SW480 (cell line): ENCODE measurements at places on chromosomes 4 and X.

DNA sequence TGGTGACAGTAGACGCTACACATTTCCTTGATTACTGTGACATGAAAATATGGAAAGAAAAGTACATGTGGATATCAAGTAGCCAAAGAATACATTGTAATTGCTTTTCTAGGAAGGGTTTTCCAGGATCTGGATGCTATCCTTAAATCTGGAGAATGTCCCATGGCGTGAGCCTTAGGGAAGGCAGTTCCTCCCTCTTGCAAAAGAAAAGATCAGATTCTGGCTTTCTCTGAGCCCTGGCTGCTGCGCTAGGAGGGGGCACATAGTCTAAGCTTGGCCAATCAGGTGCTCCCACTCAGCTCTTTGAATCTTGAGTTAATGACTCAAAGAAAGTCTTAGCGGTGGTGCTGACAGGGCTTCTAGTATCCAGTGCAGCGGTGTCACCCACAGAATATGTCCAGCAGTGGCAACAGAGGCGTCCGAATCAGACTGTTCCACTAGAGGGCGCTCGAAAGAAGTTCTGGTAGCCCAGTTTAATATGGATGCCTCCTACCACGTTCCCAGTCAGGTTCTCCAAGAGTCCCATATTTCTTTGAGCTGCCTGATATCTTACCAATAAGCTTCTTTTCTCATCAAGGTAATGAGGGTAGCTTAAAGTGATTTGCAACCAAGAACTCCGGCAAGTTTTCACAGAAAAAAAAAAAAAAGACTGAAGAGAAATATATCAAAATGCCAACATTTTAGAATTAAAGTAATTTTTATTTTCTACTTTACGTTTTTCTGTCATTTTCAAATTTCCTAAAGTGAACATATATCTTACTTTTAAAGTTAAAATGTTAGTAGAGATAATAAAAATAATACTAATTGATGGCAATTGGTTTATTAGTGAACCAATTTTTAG lies 213.4 kb upstream of the S100G start:
- peak; percentile 61 for DNase-seq

- DNase-seq, result no peak
Observed at GRCh38 chrX:85988353-85988752, 59.0 kb downstream of the CHM start.

DNA sequence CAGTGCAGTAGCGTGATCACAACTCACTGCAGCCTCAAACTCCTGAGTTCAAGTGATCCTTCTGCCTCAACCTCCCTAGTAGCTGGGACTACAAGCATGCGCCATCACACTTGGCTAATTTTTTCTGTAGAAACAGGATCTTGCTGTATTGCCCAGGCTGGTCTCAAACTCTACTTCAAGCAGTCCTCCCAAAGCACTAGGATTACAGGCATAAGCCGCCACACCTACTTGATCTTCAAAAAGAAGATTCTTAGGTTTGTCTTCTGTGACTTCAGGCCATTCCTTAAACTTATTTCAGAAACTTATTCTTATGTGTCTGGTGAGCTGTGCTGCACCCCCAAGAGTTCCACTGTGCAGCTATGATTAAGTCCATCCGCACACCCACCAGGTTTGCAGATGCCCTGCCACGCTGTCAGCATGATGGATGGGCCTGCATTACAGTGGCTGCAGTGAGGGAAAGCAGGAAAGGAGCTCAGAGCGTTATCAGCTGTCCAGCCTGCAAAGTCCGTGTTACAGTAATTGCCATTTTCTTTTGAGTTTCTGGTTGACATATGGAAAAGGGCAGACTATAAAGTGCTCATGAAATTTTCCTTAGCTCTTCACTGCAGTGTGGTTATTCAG lies 146.6 kb downstream of the AASDH start:
- DNase-seq, result no peak

DNA sequence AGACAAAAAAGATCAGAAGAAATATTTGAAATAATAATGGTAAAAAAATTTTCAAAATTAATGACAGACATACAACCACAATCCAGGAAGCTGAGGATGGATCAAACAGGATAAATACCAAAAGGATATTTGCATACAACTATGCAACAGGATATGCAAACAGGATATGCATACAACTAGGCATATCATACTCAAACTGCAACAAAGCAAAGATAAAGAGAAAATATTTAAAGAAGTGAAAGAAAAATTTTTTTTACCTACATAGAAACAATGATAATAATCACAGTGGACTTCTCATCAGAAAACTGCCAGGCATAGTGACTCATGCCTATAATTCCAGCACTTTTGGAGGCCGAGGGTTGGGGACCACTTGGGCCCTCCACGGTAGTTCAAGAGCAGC lies 11.3 kb upstream of the DHX15 start:
- no peak for DNase-seq

GRCh38 chr4:68732653-68733466 lies 62.4 kb upstream of the UGT2B15 start:
- no peak for DNase-seq

- DNase-seq, result no peak
Observed at GRCh38 chrX:40971736-40972135, 113.5 kb upstream of the USP9X start.

- DNase-seq, result no peak
Observed at GRCh38 chr4:153576443-153576774, 107.7 kb upstream of the TLR2 start.

DNA sequence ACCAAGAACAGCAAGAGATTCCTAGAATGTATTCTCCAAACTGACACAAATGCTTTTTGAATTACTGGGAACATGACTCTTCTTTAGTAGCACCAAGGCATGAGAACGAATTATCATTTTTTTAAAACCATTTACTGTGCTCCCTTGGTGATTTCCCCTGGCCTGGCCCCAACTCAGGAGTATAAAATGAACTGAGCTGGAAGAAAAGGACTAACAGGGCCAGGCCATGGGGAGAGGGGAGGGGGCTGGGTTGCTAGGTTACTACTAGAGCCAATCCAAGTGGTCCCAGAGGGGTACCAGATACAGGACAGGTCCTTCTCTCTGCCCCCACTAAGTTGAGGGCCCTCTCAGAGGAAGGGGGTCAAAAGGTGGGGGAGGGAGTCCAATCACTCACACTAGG lies 23.1 kb downstream of the SASH3 start:
- DNase-seq, result no peak

GRCh38 chrX:17654116-17654515 lies 83.2 kb upstream of the SCML1 start:
- no peak for DNase-seq

DNA sequence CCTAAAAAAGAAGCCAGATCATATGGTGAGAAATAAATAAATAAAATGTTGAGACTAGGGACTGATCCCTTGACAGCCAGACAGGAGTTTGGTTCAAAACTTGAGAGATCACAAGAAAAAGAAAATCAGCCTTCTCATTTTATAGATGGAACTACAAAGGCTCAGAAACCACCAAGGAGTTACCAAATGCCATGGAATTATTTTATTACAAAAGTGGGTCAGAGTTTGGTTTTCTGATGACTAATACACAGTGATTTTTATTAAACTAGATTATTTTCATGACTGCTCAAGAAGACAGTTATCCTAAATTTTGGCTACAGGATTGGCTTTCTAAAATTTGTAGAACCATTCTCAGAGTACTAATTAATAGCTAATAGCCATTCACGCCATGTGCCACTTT lies 6.2 kb downstream of the CXCL1 start:
- DNase-seq, result no peak

- no peak for DNase-seq
Observed at GRCh38 chr4:54942721-54943120, 182.7 kb downstream of the KDR start.

DNA sequence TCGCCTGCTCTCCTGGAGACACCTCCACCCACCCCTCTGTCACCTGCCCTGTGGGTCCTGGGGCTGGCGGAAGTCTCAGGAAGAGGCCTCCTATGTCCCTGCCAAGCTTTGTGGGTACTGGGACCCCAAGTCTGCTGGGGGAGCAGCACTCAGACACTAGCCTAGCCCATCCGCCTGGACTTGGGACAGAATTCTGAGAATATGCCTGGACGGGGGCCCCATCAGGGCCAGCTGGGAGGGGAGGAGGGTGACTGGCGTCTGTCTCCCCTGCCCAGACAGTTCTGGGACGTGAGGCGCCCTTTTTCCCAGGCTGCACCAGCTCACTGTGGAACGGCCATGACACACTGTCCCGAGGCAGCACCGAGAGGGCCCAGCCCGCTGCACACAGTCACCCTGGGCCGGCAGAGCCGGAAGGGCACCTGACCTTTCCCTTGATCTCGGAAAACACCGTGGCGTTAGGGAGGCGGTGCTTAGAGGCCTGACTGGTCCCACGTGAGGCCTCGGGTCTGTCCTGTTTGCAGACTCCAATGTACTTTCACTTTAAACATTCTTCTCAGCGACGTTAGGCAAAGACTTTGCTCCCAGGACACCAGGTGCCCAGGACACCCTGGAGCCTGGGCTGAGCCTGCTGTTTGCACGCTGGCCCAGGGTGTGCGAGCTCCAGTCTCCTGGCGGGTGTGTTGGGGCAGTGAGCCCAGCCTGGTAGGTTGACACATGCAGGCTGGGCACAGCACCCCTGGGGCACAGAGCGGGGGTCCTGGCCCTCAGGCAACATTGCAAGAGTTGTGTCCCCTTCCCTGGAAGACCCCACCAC lies 700 bp downstream of the SLC26A1 start:
- DNase-seq, result peak; percentile 80

DNA sequence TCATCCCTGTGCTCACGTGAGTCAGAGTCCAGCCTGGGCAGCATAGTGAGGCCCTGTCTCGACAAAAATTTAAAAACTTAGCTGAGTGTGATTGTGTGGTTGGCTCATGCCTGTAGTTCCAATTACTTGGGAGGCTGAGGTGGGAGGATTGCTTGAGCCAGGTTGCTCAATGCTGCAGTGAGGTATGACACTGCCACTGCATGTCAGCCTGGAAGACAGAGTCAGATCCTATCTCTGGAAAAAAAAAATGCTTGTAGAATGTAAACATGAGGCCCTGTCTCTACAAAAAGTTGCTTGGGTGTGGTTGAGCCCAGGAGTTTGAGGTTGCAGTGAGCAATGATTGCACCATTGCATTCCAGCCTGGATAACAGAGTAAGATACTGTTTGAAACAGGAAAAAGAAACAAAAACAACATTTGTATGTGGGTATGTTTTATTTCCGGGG lies 11.3 kb upstream of the YTHDC1 start:
- peak; percentile 9 for DNase-seq

DNA sequence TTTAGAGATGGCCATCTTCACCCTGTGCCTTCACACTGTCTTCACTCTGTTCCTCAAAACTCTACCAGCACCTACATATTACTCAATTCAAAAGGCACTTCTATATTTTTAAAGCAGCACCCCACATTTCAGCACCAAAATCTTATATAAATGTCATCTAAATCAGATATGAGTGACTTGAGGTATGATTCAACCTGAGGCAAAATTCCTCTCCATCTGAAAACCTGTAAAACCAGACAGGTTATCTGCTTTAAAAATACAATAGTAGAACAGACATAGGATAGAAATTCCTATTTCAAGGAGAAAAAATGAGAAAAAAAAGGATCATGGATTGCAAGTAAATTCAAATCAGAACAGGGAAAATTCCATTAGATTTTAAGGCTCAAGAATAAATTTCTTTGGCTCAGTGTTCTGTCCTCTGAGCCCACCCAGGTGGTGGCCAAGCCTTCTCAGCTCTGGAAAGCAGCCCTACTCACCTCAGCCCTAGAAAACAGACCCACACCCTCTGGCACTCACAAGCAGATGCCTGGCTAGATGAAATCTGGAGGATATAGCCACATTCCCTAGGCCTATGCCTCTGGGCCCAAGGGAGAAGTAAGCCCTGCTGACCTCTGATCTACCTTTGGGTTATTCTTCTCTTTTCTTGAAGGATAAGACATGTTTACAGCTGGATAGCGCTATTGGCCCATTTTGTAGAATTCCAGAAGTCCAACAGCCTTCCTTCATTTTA lies 240.4 kb upstream of the ZCCHC13 start:
- DNase-seq, result no peak

- no peak for DNase-seq
Observed at GRCh38 chr4:81623434-81623833, 151.7 kb upstream of the RASGEF1B start.

DNA sequence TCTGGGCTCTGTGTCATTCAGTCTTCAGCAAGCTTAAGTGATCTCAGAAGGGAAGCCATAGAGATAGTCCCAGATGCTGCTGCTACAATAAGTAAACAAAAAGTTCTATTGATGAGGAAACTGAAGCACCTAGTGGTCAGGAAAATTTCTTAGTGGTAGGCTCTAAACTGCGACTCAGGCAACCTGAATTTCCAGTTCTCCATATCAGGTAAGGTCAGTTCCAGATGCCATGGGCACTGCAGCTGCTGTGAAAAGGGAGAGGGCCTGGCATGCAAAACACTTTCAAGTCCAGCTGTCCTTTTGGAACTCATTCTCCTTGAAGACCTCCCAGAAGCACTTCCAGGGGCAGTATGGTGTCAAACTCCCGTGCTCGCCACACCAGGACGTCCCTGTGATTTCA lies 46.2 kb downstream of the REELD1 start:
- no peak for DNase-seq

GRCh38 chr4:76023389-76023788 lies at the start of gene CXCL10:
CXCL10 (minus strand) TSS chr4:76023497; CDS start chr4:76023431, 66 bp downstream.
- no peak for DNase-seq

DNA sequence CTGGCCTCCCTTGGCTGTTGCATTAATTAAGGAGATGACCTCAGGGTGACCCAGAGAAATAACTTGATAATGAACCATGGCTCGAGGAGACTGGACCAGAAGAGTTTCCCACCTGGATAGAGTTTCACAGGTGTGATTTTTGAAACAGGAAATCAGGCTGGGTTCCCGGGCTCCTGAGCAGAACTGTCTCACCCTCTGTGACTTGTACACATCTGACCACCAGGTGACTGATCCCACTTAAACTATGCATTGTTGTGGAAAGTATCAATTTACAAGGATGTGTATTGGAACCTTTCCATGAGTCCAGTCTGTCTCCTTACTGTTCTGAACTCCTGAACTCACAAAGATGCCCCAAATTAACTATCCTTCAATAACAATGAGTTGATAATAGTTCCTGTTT lies 220.3 kb downstream of the PTTG2 start:
- peak; percentile 52 for DNase-seq

DNA sequence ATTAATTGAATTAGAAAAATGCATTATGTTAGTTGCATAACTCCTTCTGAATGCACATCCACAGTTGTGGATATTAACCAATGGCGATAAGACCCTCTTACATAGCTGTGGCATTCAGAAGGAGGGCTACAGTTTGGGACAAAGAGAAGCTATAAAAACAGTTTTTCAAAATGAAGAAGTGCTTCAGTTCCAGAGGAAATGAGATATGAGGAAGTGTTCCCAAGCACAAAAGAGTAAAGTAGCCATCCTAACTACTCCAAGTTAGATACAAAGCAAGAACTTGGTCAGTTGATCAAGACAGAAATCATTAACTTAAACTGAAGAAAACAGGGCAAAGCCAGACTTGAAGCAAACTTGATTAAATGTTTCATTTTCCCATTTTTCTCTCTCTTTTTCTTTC lies 17.2 kb upstream of the ADGRL3 start:
- no peak for DNase-seq
